Foreskin keratinocyte (primary cell): ENCODE measurements at places on chromosomes 4 and X. TPM values are rescaled to one million over a fixed set of nuclear protein-coding genes. Genes with fewer than 3 reads are reported as not detected.

The CDX4 gene
- not detected in 2 replicates for polyA plus RNA-seq

The SPIN2A gene
- polyA plus RNA-seq = 0.08 and 0.12 TPM in 2 replicates

The GLRB gene
- 0.41 and 0.77 TPM in 2 replicates for polyA plus RNA-seq

The GAGE13 gene
- polyA plus RNA-seq = not detected in 2 replicates

The SPON2 gene
- 0.12 and 0.41 TPM in 2 replicates for polyA plus RNA-seq

The DDX53 gene
- polyA plus RNA-seq = not detected in 2 replicates

The POU3F4 gene
- not detected in 2 replicates for polyA plus RNA-seq

The DIPK2B gene
- not detected in 2 replicates for polyA plus RNA-seq

The BCLAF3 gene
- polyA plus RNA-seq = 1.2 and 1.6 TPM in 2 replicates

The PWWP3B gene
- 0.04 TPM in 1 of 2 replicates, not detected in the other for polyA plus RNA-seq

The NWD2 gene
- not detected in 2 replicates for polyA plus RNA-seq
